ENCODE measurements at places on chromosomes 7 and 10. TPM values are rescaled to one million over a fixed set of nuclear protein-coding genes. Genes with fewer than 3 reads are reported as not detected.

The PRLHR gene
- not detected for total RNA-seq

The HECW1 gene
- 1.4 TPM for total RNA-seq

The CDHR1 gene
- 0.94 TPM for total RNA-seq

The NANOS1 gene
- total RNA-seq, result 1.6 TPM

DNA sequence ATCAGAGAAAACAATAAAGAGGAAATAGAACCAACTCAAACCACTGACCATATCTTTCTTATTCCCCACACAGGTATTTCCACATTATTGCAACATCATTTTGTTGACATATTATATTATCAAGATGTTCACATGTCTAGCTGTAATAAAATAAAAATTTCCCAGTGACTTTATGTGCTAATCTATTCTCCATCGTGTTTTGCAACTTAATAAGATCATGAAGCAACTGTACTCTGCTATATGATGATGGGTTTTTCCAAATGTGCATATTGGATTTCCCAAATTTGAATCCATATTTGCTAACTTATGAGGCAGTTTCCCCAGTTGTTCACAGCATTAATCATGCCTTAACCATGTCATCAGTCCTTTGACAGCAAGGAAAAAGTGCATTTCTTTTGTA is 127.8 kb downstream of the ITGB8 start:
- DNase-seq, result no peak

DNA sequence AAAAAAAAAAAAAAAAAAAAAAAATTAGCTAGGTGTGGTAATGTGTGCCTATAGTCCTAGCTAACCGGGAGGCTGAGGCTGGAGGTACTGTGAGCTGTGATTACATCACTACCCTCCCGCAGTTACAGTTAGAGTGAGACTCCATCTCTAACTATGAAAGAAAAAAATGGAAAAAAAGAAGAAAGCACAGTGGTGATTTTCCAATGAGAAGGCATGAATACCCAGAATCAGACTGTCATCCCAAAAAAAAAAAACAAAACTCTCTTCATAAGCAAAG is 269.9 kb upstream of the MKLN1 start:
- no peak for DNase-seq

GRCh38 chr7:133571076-133571475 is 318.2 kb downstream of the EXOC4 start:
- DNase-seq, result no peak

DNA sequence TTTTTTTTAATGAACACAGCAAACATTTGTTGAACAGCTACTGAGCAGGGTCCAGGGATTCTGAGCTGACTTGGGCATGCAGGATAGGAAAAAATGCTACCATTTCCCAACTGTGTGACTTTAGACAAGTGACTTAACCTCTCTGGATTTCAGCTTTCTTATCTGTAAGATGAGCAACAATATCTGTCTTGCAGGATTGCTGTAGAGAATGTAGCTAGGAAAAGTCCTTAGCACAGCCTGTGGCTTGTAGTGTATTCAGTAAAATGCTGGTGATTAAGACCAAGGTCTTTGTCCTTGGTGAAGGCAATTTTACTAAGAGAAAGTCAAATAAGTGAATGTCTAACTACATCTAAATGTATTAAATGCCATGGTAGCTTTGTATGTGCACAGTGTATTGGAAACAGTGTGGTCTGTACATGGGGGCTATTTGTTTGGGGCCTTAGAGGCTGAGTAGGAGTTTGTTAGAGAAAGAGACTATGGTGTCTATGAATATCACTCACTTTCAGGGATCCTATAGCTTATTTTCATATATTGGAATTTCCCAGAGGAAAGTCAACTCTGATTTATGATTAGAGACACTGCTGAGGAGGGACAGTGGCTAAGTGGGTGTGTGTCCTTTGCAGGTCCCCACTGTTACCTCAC is 118.9 kb downstream of the CDH23 start:
- no peak for DNase-seq

Data from left lung (tissue), 14 donors.